HFFc6 (cell line): ENCODE measurements at places on chromosomes 13 and 19.

DNA sequence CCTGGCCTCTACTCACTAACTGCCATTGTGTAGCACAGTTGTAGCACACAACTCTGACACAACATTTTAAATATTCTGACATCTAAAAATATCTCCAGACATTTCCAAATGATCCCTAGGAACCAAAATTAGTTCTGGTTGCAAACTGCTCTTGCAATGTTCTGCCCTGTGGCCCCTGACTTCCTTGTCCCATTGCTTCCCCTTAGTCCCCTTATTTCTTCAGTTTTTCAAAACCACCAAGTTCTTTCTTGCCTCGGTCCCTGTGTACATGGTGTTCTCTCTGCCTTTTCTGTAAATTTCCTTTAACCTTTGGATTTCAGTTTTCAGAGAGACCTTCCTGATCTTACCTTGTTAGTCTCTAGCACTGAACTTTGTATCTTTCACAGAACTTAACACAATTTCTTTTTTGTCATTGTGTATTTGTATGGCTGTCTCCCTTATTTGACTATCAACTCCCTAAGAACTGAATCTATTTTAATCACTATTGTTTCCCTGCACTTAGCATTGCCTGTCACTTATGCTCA is 87.6 kb upstream of the MLNR start:
- DNase-seq: no peak

DNA sequence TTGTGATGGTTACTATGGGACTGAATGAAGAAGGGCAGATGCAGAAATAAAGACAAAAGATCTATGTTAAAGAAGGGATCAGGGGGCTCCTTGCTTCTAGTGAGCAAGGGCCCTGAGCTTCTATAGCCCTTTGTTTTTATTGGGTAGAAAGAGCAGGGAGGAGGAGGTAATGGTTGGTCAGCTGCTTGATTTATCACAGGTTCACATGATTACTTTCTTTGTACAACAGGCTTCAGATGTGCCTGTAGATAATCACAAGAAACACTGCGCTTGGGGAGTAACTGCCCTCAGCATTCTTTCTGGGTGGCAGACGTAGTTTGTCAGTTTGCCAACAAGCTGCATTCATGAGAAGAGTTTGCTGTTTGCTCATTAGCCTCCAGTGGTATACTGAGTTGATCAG is 4.8 kb upstream of the ZNF439 start:
- DNase-seq: no peak

GRCh38 chr19:35773020-35773806 is 2.2 kb upstream of the ARHGAP33 start:
- DNase-seq: no peak

DNA sequence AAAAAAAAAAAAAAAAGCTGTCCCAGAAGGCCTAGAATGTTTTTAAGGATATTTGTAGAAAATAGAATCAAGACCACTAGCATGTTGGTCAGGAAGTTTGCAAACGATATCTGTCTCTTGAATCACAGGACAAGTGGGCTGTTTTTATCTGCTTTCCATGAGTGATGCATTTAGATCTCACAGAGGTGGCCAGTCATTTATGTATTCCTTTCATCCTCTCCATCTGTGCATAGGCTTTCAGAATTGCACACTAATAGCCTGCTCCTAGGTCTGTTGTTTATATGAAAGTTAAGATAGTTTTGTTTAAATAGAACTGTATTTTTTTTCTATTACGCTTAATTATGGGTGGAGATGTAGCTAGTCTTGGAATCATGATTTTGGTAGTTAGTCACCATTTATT is 289.5 kb downstream of the SHISA2 start:
- no peak for DNase-seq

GRCh38 chr19:16470541-16470910 is 1.2 kb downstream of the EPS15L1 start:
- no peak for DNase-seq

DNA sequence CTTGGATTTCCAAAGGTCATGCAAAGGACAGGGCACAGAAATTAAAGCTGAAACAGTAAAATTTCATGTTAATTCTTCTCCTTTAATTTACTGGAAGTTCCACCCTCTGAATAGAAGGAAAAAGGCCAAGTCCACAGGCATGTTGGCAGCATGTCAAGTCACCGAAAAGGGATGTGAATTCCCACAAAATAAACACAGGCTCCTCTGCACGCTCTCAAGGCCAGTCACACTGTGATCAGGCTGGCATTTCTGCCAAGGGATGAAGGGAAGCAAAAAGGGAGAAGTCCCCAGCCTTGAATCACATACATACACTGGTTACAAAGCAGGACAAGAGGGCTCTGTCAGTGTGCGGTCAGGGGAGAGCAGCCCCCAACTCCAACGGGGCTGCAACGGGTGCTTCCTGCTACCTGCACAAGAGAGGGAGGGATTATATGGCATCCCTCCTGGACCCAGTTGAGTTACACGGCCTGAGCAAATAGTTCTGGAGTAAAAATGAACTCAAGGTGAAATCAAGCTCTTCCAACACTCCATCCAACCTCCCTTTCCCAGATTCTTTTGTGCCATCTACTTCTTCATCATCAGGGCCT is 6.9 kb downstream of the DCLK1 start:
- peak; percentile 6 for DNase-seq

- DNase-seq: peak; percentile 27
Measured at GRCh38 chr19:35828692-35829301, 16.2 kb upstream of the PRODH2 start.

DNA sequence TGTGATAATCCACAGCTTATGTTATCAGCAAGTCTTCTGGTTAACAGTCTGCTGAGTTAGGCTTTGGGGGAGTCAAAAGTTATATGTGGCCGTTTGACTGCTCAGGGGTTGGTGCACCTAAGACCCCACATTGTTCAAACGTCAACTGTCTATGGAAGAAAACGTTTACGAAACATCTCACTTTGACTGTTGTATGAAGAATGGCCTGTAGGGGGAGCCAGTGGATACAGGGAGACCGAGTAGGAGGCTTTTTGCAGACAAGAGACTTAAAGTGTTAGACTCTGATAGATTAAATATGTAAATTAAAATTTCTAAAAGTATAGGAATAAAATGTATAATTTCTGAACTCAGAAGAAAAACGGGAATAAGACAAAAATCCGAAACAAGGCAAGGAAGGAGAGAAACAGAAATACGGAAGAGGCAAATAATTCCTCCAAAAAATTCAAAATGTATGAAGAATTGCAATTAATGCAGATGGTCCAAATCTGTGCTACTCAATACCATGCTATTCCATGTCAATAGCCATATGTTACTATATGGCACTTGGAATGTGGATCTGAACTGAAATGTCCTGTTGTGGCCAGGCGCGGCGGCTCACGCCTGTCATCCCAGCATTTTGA is 37.8 kb downstream of the TNFSF14 start:
- peak; percentile 54 for DNase-seq

DNA sequence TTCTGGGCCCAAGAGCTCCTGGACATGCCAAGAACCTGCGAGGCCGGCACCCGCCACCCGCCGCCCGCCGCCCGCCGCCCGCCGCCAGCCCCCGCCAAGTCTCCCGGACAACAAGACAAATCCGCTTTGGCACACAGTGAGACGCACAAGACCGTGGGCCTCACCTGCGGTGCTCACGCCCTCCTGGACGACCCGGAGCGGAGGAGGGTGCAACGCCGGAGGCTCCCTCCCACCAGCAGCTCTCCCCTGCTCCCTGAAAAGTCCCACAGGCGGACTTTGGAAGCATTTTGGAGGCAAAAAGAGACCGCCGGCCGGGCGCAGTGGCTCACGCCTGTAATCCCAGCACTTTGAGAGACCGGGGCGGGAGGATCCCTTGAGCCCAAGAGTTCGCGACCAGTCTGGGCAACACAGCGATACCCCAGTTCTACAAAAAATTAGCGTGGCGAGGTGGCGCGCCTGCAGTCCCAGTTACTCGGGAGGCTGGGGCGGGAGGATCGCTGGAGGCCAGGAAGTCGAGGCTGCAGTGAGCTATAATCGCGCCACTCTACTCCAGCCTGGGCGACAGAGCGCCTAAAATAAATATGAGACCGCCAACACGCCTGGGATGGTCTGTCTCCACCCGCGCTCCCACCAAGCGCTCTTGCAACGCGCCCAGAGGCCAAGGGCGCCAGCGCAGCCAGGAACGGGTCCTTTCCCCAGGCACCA is 783 bp downstream of the RHPN2 start:
- no peak for DNase-seq

GRCh38 chr13:67489016-67489415 is 258.9 kb upstream of the PCDH9 start:
- DNase-seq: no peak

- DNase-seq: no peak
Measured at GRCh38 chr19:13208672-13209483, 58.7 kb downstream of the IER2 start.

DNA sequence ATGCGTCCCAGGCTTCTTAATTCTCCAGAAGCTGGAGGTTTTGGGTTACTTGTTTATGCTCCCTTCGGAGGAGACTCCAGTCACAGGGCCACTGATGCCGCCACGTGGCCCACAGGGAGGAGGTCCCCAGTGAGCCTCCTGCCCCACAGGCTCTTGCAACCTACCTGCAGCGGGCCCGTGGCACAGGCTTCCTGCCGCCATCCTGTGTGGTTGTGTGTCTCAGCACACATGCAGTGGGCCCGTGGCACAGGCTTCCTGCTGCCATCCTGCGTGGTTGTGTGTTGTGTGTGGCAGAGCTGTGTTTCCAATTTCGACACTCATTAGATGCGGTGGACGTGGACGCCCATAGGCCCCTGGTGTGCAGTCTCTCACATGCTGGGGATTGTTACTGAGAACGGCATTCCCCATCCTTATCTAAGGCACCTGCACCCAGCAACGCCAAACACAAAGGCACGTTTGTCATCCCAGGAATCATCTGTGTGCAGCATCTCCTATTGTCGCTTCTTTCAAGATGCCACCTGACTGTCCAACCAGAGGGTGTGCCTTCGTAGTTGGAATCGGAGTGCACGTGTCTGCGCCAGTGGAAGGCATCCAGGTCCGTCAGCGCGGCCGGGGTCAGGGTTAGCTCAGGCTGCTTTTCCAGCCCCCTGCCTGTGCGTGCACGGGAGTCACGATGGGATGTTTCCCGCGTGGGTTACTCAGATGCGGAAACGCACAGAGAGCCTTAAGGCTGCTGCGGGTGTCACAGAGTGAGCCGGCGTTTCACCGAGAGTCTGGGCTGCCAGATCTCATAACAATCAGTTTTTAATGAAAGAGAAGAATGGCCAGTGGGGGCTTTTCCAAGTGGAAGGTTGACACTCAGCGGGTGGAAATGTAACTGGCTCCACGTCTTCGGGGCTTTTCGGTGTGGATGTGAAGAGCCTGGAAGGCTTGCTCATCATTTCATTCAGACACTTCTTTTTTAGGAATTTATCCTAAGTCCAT is 119.8 kb downstream of the ATP11A start:
- no peak for DNase-seq

DNA sequence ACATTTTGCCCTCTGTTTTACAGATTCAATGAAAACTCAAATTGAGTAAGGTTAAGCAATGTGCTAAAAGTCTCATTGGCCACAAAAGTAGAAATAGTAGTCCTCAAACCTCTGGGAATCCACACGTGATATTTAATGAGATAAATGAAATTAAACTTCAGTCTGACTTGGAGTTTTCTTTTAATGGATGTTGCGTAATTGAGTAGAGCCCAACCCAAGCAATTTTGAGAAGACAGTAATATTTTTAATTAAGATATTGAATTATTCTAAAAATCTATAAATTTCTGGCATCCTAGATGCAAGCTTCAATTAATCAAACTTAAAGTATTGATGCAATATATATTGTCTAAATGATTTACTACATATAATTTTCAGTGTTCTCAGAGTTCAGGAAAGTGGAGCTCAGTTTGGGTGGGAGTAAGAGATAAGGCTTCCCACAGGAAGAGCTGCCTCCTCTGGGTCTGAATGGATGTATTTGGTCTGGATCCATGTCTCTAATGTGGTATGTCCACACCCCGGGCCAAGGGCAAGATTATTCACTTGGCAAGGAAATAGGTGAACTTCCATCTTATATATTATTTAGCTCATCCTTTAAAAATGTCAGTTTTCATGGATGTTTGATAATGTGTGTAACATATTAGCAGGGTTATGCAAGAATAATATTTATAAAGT is 6.9 kb downstream of the MBNL2 start:
- no peak for DNase-seq
